GOT3 (cell line): ENCODE measurements at places on chromosomes 7 and 10.

- DNase-seq: no peak
Observed at GRCh38 chr7:126659124-126659523, 593.6 kb downstream of the GRM8 start.

DNA sequence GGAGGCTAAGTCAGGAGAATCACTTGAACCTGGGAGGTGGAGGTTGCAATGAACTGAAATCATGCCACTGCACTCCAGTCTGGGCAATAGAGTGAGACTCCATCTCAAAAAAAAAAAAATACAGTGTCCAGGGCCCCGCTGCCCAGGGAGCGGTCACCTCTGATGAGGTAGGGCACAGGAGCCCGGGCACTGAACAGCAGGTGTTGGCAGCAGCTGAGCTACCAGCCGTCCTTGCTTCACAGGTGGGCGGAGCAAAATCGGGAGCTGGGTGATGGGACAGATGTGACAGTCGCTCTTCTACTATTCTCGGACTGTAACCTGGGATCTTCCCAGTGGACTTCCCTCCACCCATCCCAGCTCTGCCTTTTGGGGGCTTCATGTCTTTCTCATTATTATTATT lies 49.4 kb downstream of the GTF2IRD1 start:
- DNase-seq: no peak

DNA sequence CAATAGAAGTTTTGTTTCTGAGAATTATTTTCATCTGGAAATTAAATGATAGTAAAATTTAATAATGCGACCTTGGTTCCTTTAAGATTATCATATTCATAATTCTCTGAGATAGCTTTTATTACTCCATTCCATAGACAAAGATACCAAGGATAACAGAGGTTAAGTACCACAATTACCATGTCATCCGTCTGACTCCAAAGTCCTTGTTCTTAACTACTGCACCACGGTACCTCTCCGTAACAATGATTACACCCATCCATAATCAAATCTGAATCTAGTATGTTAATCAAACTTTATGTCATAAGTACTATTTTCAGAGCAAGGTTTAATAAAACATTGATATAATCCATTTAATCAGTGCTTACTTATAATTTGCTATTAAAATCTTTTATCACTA lies 8.4 kb downstream of the ZDHHC6 start:
- no peak for DNase-seq

DNA sequence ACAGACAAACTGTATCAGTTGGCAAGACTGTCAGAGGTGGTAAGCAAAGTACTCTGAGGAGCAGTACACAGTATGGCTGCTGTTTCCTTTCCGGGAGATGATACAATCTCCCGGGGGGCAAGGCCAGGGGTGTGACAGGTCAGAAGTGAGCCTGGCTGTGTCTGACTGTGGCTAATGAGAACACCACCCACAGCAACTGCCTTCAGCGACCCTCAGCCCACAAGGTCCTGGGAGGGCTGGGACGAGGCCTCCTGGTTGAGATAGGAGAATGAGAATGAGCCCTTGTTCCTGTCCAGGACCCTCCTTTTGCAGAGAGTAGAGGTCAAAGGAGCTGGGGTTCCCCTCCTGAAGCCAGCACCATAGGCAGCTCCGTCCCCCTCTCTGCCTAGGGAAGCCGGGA lies 421.7 kb downstream of the TCERG1L start:
- no peak for DNase-seq

DNA sequence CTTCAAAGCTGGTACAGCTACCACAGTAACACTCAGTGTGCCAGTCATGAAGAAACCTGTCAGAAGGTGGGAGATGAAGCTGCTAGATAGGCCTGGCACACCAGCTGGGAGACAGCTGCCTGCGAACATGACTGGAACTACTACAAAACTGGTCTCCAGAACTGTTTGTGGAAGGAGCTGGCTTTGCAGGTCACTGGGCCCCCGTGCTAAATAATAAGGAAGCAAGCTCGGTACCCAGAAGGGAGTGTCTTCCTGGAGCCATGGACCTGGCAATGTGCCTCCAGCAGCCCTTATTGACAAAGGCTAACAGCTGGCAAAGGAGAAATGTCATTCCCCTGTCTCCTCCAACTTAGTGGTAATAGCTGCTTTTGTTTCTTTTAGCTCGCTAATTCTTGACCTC lies 1217.6 kb upstream of the LRRN3 start:
- DNase-seq: no peak

GRCh38 chr7:30159698-30160143 lies 24.9 kb downstream of the MTURN start:
- no peak for DNase-seq

GRCh38 chr10:92990615-92991014 lies 70.0 kb upstream of the CYP26C1 start:
- no peak for DNase-seq

GRCh38 chr7:128164061-128164954 lies 76.8 kb upstream of the LEP start:
- DNase-seq: no peak

DNA sequence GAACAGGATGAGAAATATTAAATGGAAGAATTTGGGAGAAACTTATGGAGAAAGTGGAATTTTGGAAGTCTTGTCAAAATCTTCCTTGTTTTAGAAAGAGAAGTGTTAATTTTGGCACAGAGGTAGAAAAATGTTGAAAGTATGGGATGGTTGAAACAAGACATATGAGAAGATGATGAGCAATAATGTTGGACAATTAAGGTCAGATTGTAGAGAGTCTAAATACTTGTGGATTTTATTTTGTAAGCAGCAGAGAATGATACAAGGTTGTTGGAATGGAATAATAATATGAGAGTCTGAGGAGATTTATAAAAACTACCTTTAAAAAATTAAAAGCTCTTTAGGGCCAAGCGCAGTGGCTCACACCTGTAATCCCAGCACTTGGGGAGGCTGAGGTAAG lies 34.6 kb downstream of the PHTF2 start:
- no peak for DNase-seq
